T-helper 17 cell (primary cell): ENCODE measurements at places on chromosomes 16 and 17. TPM values are rescaled to one million over a fixed set of nuclear protein-coding genes. Genes with fewer than 3 reads are reported as not detected.

DNA sequence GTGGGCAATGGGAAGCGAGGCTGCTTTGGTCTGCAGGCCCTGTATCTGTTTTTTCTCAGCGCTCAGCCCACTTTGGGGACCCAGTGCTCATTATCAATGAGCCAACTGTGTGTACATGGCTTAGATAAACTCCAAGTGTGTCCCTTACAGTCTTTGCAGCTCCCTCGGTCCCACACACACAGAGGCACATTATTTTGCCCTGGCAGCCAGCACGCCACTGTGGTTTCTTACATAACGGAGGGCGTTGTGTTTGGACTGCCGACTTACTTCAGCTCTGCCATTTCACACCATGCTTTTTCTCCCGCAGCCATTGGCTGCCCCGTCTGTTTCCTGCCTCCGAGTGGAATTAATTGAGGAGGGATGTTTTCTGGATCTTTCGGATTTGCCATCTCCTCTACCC is 56.5 kb upstream of the CLEC18A start:
- no peak for DNase-seq

DNA sequence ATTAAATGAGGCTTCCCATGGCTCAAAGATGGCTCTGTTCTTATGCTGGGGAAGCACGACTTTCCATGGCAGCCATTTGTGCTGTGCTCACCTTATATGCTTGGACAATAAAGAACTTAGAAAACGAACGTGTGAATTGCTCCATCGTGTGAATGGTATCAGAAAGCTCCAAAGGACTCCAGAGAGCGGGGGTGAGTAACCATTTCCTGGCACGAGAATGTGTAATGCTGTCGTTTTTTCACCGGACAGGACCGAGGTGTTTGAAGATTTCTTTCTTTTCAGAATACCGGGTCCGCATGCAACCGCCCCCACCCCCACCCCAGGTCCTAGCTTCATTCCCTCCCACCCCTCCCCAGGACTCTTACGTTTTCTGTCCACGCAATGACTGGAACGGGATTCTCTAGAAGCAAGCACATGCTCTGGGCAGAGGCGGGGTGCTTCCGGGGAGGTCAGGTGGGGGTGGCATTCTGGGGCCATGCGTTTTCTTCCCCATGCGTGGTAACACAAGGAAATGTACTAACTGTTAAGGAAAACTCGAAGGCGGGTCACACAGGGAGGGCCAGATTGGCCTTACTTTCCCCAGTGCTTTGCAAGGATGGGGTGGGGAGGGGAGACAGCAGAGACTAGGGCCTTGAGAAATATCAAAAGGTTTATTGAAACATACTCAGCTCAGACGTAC is 26.2 kb downstream of the GPRC5B start:
- no peak for DNase-seq

DNA sequence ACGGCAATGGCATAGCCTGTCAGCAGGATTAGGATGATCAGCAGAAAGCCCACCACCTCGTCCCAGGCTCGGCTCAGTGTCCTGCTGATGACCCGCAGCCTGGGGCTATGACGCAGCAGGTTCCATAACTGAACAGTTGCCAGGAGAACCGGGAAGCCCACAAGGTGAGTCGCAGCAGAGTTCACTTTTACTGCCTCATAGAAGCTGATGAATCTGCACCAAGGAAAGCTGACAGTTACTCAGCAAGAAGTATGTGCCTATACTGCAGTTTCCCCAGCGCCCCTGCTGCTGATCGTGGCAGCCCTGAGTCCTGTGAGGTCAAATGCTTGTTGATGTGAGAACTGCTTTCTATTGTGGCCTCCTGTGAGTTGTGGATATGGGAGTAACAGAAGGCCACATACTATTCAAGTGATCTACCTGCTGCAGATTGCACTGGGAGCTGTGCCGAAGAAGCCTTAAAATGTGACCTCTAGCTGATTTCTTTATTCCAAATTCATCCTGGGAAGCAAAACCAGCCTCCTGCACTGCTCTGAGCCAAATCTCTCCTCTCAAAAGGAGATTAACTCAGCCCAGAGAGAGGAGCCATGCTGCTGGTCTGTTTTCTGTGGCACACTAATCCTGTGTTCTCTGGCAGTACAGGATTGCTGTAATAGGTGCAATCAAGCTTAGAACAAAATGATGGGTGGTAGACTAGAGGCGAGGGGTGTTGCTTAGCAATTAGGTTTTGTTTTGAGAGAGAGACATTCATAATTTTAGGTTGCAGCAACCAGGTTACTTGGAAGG is 38.8 kb downstream of the IST1 start:
- DNase-seq = no peak

DNA sequence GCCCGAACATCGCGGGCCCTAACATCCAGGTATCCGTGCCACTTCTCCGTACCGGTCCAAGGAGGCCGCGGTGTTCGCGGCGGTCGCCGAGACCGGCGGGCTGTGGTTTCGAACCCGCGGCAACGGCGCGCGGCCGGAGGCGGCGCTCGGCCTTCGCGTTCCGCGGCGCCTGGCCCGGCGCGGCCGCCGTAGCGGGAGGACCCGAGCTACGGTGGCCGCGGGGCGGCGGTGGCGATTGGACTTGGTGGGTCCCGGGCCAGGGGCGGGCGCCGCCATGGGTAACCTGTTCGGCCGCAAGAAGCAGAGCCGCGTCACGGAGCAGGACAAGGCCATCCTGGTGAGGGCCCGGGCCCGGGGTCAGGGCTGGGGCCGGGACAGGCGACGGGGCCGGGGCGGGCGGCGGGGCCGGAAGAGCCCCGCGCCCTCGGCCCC is at the start of gene CHMP6:
CHMP6 (plus strand) TSS at position 197 of the 432 bp plus-strand sequence; CDS start at position 275, 78 bp downstream.
- DNase-seq = peak; percentile 66

DNA sequence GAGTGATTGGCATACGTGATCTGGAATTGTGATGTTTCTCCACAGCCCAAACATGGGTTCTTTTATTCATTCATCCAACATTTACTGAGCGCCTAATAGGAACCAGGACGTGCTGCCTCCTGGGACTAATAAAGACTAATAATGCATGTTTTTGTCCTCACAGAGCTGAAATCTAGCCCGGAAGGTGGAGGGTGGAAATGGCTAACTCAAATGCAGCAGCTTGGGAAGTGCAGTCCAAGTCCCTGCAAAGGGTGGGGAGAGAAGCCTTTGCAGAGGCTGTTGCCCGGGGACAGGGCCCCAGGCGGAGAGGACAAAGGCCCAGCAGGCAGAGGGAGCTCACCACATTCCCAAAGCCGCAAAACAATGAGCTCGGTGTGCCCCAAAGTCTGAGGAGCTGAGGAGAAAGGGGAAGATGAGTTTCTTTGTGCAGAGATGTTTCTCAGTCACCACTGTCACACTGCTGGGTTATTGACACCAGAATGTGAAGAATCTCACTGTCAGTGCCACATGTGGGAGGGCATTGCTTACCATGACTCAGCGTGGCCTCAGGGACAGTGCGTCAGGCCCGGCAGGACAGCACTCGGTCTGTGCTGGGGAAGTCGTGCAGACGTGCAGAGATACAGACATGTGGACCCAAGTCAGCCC is 118.2 kb upstream of the CHMP6 start:
- no peak for DNase-seq

DNA sequence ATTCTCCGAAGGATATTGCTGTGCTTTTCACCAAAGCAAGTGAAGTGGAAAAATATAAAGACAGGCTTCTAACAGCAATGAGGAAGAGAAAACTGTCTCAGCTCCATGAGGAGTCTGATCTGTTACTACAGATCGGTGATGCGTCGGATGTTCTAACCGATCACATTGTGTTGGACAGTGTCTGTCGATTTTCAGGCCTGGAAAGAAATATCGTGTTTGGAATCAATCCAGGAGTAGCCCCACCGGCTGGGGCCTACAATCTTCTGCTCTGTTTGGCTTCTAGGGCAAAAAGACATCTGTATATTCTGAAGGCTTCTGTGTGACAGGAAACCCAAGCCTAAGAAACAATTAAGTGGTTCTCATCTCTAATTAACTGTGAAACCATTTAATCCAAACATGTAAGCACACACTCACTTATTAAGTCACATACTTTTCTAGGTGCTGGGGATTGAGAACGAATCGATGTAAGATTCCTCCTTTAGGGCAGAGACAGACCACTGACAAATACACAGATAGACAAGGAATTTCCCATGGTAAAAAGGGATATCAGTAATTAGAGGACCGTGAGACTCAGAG is 22.8 kb downstream of the SLFN5 start:
- DNase-seq = no peak

- no peak for DNase-seq
Observed at GRCh38 chr17:77076124-77076830, 64.5 kb upstream of the SEC14L1 start.

DNA sequence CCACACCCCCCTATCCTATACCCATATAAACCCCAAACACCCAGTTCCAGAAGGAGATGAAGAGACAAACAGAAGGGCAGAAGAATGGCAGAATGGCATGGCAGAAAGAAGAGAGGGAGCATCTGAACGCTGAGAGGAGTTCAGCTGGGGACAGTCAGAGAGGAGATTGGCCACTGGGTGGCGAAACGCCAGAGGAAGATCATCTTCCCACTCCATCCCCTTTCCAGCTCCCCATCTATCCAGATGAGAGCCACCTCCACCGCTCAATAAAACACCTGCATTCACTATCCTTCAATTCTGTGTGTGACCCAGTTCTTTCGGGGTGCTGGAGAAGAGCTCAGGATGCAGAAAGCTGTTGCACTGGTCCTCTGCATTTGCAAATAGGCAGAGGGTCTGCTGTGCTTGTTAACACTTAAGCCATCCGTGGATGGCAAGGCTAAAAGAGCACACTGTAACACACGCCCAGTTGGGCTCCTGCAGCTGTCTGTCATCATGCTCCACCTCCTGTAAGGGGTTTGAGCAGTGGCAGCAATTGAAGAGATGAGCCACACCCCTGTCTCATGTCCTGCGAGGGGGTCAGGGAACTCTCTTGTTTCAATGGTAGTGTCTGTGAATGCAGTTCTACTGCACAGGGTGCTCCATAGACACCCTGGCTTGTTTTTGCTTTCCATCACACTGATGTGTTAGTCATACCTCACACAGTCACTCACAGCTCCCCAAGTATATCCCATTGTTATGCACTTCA is 1034.8 kb upstream of the RBFOX1 start:
- no peak for DNase-seq

DNA sequence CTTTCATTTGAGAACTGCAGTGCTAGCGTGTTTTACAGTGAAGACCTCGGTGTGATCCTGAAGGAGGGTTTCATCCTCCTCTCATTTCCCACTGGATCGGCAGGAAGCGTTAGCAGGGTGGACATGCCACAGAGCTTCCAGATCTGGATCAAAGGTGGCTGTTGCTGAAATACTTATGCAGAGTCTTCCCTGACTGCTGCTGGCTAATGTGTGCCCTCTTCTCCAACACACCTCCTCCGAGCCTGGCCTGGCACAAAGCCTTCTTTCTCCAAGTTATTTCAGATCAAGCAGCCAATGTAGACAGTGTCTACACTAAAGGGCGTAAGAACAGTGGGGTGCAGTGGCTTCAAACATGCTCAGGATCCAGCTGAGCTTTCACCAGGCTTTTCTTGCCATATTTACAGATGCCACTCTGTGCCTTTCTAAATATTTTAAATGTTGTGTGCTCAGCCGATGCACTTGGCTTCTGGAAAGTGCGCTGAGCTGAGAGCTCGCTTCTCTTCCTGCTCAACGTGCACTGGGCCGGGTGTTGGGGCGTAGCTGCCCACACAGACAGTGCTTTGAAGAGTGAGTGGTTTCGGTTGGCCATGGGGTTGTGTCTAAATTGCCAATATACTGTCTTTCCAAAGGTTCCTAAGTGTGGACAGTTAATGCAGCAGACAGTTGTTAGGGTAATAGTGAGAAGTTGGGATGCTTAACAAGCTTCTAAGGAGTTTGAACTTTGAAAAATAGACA is 2.1 kb downstream of the ZNF750 start:
- DNase-seq = no peak

- DNase-seq = no peak
Observed at GRCh38 chr17:76239538-76240274, 587 bp downstream of the RNF157 start.

DNA sequence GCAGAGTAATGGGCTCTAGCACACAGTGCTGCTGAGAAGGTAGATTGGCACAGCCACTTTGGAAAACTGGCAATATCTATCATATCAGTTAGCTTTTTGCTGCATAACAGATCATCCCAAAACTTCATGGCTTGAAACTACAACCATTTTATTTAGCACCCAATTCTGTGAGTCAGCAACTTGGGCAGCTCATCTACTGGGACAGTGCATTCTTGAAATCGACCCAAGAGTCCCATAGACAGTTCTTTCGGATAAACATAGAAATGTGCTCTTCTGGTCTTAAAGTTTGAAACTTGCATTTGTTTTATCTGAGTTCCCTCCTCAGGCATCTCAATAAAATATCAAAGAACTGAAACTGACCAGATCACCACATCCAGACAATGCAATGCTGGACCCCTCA is 76.7 kb downstream of the CEP112 start:
- no peak for DNase-seq

- no peak for DNase-seq
Observed at GRCh38 chr17:27633312-27634025, 2.5 kb downstream of the LGALS9 start.

DNA sequence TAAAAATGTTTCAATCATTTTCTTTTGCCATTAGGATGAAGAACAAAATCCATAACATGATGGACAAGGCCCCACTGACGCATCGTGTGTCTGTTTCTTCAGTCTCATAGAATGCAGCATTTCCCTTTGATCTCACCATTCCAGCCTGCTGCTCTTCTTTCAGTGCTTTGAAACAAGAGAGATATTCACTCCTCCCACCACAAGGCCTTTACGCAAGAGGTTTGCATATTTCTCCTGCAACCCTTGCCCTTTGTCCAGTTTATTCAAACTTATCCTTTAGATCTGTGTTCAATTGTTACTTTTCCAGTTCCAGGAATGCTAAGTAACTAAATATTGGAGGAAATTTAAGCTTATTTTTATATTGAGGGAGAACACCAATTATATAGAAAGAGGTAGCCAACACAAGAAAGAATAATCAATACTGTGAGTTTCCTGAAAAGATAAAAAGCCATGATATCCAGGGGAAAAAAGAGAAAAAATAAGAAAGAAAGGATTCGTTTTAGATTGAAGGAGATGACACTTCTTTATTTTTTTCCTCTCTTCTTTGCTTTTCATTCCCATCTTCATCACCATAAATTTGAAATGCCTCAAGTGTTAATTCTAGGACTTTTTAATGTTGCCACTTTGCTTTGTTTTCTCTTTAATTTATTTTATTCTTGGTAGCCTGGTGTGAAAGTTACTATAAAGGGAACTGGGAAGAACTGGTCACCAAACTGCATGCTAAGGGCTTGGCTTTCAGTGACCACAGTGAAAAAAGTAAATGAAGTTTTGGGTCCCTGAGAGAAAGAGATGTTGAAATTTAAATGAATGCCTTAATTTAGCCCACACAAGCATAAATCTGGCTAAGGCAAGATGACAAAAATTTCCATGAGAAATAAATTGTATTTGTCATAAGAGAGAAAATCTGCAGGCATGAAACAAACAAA is 102.1 kb downstream of the KIF2B start:
- DNase-seq = no peak

TEKT1 gene
- total RNA-seq = 0.37 TPM

MVP gene
- total RNA-seq = 154 TPM

CX3CL1 gene
- not detected for total RNA-seq

GNG13 gene
- total RNA-seq = not detected
